ENCODE measurements at places on chromosomes 1 and 21.

GRCh38 chr1:31027693-31028526 is 37.6 kb downstream of the PUM1 start:
- no peak for DNase-seq

DNA sequence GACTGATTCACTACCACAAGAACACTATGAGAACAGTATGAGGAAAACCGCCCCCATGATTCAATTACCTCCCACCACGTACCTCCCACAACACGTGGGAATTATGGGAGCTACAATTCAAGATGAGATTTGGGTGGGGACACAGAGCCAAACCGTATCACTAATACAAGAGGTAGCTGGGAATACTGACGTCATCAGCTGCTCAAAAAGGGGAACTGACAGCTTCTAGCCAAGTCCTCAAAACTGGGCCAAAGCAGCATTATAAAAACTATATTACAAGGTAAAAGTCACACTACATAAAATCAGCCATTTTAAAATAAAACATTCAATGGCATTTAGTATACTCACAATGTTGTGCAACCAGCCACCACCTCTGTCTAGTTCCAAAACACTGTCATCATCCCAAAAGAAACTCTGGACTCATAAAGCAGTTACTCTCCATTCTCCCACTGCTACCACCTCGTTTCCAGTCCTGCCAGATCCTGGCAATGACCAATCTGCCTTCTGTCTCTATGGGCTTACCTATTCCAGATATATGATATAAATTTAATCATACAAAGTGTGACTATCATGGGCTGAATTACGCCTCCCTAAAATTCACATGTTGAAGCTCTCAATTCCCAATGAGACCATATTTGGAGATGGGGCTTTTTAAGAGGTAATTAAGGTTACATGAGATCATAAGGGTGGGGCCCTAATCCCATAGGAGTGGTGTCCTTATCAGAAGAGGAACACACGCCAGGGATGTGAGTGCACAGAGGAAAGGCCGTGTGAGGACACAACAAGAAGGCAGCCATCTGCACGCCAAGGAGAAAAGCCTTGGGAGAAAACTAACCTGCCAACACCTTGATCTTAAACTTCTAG is 192.1 kb downstream of the SETD4 start:
- no peak for DNase-seq

- DNase-seq, result no peak
Measured at GRCh38 chr1:208855403-208855802, 611.2 kb upstream of the PLXNA2 start.

DNA sequence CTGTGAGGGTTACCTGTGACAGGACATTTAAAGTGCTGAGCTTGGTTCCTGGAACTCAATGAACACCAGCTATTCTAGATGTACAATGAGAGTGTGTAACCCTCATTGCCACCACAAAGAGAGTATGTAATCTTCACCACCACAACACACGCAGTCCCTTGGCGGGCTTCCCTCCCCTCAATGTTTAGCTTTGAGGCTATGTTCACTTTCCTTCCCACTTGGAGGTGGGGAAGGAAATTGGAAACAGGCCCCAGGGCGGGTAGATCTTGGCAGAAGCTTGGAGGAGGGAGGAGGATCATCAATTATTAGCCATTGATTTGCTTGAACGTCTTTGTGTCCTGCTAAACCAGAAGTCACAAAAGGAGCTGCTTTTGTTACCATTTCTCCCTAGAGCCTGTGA is 8.3 kb upstream of the COL16A1 start:
- DNase-seq, result peak; percentile 40

GRCh38 chr1:228420968-228421826 is 4.5 kb upstream of the TRIM17 start:
- peak; percentile 91 for DNase-seq

- no peak for DNase-seq
Measured at GRCh38 chr1:26283871-26284596, 4.1 kb downstream of the SH3BGRL3 start.

GRCh38 chr1:2479186-2479585 is 3.1 kb downstream of the PLCH2 start:
- no peak for DNase-seq

Data from amniotic epithelial cell (primary cell).